Activated CD4-positive, CD25-positive, alpha-beta regulatory T cell (primary cell): ENCODE measurements at places on chromosomes 3 and 15.

DNA sequence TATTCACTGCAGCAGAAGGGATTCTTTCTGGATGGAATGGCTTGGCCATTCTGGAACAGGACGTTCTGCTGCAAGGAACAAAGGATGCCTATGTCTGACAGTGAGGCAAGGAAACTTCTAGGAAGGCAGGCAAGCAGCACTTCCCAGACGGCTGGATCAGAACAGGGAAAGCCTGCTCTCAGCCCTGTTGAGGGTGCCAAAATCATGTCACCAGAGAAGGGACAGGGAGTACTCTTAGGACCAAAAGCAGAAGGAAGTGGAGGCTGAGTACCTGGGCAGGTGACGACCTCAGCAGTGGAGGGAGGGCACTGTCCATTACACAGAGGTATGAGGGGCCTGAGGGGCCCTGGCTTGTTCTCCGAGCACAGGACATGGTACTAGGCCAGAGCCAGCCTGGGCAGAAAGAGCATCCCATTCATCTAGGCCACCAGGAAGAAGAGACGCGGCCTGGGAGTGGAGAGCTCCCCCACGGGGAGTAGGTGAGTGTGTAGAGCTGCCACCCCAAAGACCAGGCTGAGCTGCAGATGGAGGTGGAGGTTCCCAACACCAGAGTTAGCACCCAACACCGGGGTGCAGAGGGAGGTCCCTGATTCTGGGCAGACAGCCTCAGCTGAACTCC, 9.6 kb downstream of the KLF15 start:
- no peak for DNase-seq

GRCh38 chr3:128874481-128875180, 4.8 kb upstream of the ACAD9 start:
- no peak for DNase-seq

DNA sequence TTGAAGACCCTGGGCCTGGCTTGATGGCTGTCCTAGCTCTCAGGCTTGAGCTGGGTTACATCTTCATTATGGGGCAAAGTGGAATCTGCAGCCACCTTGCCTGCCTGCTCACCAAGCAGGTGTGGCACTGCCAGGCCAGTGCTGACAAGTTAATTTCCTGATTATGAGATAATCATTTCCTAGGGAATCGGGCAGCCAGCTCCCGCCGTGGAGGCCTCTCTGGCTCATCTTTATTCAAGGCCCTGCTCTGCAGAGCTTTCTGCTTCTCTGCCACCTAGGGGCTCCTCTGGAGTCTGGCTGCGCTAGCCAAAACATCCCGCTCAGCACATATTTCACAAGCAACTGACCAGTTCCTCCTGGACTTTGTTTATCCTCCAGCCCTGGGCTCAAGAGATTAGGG, 9.9 kb downstream of the LOXL1 start:
- DNase-seq: no peak

- DNase-seq: peak; percentile 18
These were observed 634 bp downstream of the MINDY2 start for GRCh38 chr15:58771621-58772250.

GRCh38 chr3:75220932-75221331, 443.2 kb upstream of the FRG2C start:
- DNase-seq: no peak
